ENCODE measurements at places on chromosomes 16 and 17.

GRCh38 chr16:70778901-70779309 lies 22.1 kb downstream of the VAC14 start:
- peak; percentile 88 for DNase-seq

GRCh38 chr17:56152874-56153602 lies at the start of gene ANKFN1:
TSS of gene ANKFN1 (plus strand) at chr17:56153475. CDS start at chr17:56212668, 59,193 bp downstream.
- DNase-seq, result no peak

- DNase-seq, result peak; percentile 100
Measured at GRCh38 chr17:42519546-42520491, 16.2 kb upstream of the NAGLU start.

DNA sequence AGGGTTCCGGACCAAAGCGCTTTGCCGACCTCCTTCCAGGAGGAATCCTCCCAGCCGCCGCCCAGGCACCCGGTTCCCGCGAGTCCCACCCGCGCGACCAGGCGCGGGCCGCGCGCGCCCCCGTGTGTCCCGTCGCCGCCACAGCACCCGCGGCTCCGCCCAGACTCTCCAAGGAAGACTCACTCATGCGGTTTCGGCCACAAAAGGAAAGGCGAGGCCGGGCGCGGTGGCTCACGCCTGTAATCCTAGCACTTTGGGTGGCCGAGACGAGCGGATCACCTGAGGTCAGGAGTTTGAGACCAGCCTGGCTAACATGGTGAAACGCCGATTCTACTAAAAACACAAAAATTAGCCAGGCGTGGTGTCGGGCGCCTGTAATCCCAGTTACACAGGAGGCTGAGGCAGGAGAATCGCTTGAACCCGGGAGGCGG lies 3.5 kb upstream of the PKMYT1 start:
- peak; percentile 77 for DNase-seq

- DNase-seq, result no peak
Measured at GRCh38 chr16:75702242-75702641, 981 bp upstream of the DUXB start.

- DNase-seq, result no peak
Measured at GRCh38 chr16:986411-986810, 4.8 kb downstream of the SOX8 start.

DNA sequence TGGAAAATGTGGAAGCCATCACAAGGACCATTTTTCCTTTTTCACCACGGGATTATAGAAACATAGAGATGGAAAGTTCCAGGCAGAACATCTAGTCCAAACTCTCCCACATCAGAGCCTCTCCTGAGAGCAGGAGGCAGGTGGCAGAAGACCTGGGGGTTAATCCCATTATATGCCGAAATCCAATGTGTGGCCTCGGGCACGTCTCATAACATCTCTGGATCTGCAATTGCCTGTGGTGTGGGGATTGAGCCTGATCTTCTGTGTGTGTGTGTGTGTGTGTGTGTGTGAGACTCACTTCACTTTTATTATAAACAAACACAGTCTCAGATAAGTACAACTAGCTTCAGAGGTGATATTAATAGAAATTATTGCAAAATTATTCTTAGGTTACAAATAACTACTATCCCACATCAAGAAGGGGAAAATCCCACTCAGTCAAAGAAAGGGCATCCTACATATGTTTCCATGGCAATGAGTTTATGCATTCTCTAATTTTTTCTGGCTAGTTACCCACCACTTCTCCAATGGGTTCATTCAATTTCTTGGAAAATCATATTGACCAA lies 199.1 kb downstream of the FOXL1 start:
- no peak for DNase-seq

- DNase-seq, result no peak
Measured at GRCh38 chr16:60463986-60464385, 1572.3 kb downstream of the CDH8 start.

DNA sequence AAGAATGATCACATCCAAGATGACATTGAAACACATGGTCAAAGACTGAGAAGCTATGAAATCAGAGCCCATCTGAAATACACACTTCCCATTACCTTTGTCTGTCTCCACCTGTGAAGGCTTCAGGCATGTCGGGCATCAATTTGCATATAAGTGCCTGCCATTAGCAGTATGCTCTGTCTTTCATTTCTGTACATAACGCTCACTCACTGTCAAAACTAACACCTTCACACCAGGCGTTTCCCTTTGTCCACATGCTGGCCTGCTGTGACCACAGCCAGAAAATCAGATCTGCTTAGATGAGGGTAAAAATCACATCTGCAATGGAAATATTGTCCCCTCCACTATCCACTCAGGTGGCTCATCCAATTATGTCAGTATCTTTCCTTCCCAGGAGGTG lies 524.8 kb downstream of the TOX3 start:
- no peak for DNase-seq

DNA sequence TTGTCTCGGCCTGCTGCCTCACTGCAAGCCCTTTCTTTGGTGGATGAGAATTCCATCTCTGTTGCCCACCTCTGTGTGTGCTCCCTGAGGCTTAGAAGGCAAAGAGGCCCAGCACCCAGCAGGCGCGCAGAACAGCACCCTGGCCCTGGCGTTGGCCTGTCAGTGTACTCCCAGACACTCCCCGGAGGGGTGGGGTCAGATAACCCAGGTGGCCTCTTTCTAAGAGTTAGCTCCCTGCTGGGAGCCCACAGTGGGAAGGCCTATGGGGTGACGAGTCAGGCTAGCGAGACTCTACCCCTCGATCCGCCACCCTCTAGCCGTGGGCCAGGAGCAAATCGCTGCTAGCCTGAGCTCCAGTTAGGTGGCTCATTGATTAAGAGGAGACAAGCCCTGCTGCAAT lies 38.1 kb downstream of the SRL start:
- DNase-seq, result no peak

DNA sequence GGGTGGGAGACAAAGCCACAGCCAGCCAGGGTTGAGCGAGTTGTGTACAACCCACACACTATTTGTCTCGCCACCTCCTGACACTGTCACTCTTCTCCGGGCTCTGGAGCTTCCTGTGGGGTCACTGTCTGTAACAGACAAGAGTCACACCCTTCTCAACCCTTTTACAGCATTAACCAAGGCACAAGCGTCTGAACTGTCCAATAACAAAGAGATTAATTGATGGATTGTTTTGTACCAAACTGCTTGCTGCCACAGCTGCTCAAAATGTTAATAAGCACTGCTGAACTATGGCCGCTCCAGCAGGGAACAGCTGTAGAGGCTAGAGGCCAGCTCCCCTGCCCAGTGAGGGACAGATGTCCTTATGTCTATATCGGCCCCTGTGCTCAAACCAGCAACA lies 25.2 kb upstream of the HYDIN start:
- DNase-seq, result no peak

GRCh38 chr17:34133350-34133749 lies 121.7 kb upstream of the CCL2 start:
- no peak for DNase-seq

- DNase-seq, result no peak
Measured at GRCh38 chr17:72152387-72152929, 31.6 kb downstream of the SOX9 start.

GRCh38 chr17:78665952-78666920 lies 89.0 kb upstream of the DNAH17 start:
- DNase-seq, result peak; percentile 15

- DNase-seq, result no peak
Measured at GRCh38 chr16:67654403-67654911, 5.6 kb downstream of the ACD start.

DNA sequence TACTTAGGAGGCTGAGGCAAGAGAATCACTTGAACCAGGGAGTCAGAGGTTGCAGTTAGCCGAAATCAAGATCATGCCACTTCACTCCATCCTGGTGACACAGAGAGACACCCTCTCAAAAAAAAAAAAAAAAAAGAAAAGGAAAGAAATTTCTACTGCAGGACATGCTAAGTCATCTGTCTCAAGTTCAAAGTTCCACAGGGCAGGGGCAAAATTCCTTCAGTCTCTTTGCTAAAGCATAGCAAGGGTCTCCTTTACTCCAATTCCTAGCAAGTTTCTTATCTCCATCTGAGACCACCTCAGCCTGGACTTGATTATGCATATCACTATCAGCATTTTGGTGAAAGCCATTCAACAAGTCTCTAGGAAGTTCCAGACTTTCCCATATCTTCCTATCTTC lies 14.6 kb downstream of the ZSCAN10 start:
- DNase-seq, result no peak

- no peak for DNase-seq
Measured at GRCh38 chr16:86495756-86496261, 14.5 kb upstream of the FOXF1 start.

GRCh38 chr17:68519911-68520310 lies 7.7 kb downstream of the PRKAR1A start:
- no peak for DNase-seq

GRCh38 chr17:46038414-46038813 lies 39.4 kb downstream of the STH start:
- no peak for DNase-seq

DNA sequence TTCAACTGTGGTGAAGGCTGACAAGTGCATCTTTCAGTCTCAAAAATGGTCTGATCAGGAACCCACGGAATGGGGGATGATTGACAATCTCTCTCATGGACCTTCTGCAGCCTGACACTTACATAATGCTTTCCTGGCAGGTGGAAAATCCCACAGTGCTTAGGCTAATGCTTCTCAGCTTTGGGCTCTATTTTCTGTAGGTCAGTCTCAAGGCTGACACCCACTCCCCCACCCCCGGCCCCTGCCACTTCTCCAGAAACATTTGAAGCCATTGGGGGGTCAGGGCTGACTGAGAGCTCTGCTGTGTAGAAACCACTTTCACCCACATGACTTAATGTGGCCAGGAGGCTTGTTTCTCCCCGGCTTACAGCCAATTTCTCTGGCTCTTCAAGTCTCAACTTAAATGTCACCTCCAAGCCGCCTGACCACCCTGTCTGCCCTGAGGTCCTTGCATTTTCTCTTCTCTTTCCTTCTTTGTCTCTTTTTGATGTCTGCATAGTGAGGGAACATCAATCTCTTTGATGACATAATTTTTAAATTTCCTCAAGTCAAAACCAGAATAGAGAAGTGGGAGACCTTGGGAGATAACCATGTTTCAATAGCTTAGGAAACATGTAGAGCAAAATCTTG lies 16.7 kb upstream of the IRF8 start:
- DNase-seq, result no peak

- DNase-seq, result peak; percentile 81
Measured at GRCh38 chr17:59425085-59425931, 93.9 kb downstream of the YPEL2 start.

GRCh38 chr17:4480929-4481898 lies 17.5 kb upstream of the SPNS2 start:
- DNase-seq, result no peak

- DNase-seq, result no peak
Measured at GRCh38 chr16:88882358-88883030, 16.0 kb upstream of the PABPN1L start.

DNA sequence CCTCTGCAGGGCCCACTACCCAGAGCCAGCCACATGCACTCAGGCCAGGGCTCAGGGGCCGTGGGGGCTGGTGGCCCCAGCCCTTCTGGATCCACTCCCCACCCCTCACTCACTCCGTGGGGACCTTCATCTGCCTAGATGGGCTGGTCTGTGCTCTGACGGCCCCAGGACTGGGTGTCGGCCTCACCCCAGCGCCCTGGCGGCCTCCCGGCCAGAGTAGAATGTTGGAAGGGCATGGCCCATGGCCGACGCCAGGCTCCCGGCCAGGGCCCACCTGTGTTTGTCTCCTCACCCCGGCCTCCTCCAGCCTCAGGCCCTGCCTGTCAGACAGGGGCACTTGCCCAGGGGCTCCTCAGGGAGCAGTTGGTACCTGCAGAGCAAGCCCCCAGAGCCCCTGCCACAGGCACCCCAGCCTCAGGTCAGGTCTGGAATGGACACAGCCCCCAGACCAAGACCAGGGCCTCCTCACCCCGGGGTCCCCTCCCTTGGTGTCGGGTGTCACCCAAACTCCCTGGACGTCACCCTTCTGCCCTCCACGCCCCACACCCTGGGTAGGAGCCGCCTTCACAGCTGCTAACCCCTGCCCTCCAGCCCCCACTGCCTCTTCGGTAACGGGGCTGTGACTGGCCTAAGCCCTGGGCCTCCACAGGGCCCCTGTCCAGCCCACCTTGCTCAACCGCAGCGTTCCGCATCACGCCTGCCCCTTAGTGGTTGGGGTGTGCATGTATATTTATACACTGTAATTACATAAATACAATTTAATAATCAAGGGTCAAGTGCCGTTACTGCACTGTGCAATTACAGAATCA lies 3.0 kb upstream of the CDH15 start:
- DNase-seq, result no peak

Measured in fibroblast of skin of abdomen (primary cell).